Ascending aorta (tissue), 2 donors: ENCODE measurements at places on chromosomes 5 and 9.

DNA sequence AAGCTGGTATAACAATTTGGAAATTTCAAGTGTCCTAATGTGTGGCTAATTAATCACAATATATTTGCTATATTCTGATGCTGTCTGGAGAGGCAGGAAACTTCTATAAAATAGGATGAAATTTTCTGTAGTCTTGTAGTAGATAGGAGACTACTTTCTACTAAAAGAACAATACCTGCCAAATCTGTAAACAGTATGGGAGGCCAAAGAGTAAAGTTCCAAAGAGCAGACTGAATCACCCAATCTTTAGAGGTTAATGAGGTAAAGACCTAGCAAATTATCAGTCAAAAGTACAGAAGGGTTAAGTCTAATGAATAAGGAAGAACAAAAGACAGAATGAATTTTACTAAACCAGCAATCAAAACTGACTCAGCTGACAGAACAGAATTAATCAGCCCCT lies 52.4 kb upstream of the RGS7BP start:
- no peak for DNase-seq

- no peak for DNase-seq
These were observed 182.2 kb downstream of the FSTL4 start for GRCh38 chr5:133430095-133430494.

GRCh38 chr5:56459394-56460194 lies 226.5 kb upstream of the ANKRD55 start:
- no peak for DNase-seq

GRCh38 chr9:122580360-122580759 lies 2.8 kb downstream of the OR1L8 start:
- DNase-seq: no peak

- DNase-seq: no peak
These were observed 416.1 kb upstream of the CTNND2 start for GRCh38 chr5:12320331-12320730.

DNA sequence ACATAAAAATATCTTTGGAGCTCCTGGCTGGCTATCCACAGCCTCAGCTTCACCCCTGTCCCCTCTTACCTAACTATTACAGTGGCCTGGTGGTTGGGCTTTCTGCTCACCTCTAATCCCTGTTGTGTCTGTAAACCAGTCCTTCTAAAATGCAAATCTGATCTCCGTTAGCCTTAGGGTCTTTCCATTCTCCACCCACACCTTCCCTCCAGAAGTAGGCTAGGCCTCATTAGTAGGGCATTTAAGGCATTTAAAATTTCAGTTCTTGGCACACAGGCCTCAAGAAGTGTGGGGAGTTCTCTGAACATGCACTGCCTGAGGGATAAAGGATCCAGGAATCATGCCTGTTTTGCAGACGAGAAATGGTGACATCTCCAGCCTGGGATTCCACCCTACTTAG lies 26.4 kb upstream of the STC2 start:
- no peak for DNase-seq

GRCh38 chr5:106321242-106321641 lies 1349.5 kb downstream of the EFNA5 start:
- DNase-seq: no peak

DNA sequence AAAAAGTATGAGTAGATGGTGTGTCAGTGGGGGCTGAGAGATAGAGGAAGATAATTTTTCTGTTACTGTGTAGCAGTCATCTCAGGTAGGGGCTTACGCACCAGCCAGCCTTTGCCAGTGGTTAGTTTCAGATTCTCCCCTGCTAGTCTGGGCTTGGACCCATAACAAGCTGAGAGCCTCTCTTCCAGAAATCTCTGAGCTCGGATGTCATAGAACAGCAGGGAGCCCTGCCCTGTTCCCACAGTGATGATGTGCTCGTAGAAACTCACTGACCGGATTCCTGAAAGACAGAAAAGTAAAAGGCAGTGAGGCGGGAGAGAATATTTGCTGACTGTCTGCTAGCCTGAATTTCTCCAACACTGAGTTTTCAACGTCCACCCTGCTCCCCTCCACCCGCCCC lies 37.2 kb downstream of the DCAF12 start:
- DNase-seq: no peak

DNA sequence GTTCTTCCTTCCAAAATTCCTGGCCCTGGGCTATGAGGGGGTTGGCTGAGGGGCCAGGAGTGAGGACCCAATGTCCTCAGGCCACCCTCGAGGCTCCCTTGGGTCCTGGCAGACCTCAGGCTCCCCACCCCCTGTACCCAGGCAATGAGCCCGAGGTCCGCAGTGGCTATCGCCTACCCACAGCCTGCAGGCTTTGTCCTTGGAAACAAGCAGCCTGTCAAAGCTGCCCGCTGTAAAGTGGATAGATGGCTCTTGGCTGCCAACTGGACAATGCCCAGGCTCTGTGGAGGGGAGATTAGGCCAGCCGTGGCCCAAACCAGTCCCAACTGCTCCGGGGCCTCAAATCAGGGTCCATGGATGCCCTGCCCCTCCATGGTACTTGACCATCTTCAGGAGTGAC lies 2.2 kb upstream of the ADGRD2 start:
- no peak for DNase-seq

DNA sequence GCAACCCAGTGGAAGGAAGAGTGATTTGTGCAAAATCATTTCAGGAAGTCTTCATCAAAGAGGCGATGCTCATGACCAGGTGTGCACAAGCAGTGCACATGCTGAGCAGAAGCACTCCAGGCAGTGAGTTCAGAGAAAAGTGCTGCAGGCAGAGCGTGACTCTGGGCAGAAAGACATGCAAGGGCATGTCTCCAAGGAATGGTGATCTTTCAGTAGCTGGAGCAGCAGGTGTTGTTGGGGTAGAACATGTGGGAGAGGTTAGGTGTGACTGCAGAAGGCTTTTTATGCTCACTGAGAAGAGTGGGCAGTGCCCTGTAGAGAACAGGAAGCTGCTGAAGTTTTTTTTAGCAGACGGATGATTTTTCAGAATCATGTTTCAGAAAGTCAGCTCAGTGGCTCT lies 545.4 kb upstream of the TLE4 start:
- DNase-seq: no peak

DNA sequence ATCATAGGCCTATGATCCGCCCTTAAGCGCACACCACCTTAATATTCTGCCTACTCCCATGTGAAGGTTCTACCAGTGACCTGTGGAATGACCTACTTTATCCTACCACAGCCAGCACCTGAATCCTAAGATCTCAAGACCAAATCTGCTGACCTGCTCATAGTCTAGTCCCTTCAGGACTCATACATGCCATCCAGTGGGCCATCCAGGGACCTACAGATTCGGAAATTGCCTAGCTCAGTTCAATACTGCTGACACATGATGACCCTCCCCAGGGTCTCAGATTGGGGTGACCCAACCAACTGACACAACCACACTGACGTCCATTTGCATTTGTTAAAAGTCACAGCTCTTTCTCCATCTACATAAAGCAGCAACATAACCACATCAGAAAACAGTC lies 443.8 kb upstream of the ST8SIA4 start:
- DNase-seq: no peak

GRCh38 chr9:88804254-88804596 lies 187.0 kb upstream of the S1PR3 start:
- no peak for DNase-seq

GRCh38 chr5:17361331-17361730 lies 136.7 kb upstream of the TAF11L2 start:
- DNase-seq: no peak

- DNase-seq: no peak
These were observed 141.5 kb downstream of the GABRG2 start for GRCh38 chr5:162209005-162209605.

- no peak for DNase-seq
These were observed 231.4 kb upstream of the CDH9 start for GRCh38 chr5:27269766-27270165.

DNA sequence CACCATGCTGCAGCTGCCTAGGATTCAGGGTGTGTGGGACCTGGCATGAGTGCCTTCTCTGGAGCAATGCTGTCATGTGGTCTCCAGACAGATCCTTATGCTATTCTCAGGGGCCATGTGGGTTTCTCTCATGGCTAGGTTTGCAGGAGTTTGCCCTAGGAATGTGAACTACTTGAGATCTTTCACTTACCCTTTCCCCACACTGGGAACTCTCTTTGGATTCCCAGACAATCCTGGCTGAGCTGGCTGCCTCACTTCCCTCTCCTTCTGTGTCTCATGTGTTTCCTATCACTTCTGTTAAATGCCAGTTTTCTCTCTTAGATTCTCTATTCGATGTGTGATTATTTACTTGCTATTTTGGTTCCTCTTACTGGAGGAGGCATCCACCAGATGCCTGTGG lies 270.2 kb upstream of the RASA1 start:
- DNase-seq: no peak

DNA sequence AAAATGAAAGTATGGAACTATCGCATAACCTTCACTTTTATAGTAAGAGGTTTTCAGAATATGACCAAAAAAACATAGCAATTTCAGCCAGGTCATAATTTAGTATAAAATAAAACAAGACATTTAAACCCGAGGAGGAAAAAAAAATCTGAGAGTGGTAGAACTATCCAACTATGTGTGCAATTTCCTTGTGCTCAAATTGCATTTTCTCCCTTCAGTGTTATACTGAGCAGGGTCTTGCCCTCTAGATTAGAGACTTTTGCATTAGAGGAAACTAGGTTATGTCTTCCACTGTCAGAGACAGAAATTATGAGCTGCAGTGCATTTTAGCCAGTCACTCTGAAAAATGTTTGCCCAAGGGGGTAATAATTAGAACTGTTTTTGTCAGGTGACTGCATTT lies 330.6 kb downstream of the NR2F1-AS1 start:
- DNase-seq: no peak

GRCh38 chr5:109485030-109485429 lies 75.3 kb upstream of the PJA2 start:
- DNase-seq: peak; percentile 68

DNA sequence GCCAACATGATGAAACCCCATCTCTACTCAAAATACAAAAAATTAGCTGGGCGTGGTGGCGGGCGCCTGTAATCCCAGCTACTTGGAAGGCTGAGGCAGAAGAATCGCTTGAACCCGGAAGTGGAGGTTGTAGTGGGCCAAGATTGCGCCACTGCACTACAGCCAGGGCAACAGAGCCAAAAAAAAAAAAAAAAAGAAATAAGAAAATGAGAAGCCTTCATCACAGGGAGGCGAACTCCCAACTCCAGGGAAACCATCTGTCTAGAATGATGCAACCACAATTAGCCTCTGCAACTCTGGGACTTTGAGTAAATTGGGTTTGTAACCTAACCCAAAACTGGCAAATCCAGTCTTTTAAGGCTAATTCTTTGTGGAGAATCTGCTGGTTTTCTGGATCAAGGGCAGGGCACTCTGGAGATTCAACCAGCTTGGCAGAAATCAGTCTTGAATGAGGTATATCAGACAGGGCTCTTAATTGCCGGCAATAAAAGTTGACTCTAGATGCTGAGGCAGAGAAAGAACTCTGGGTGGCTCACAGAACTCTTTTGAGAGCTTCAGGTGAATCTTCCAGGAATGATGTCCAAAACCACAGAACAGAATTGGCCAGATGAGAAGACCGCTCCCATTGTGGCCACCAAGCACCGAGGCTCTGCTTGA lies 9.9 kb downstream of the S100Z start:
- no peak for DNase-seq

GRCh38 chr9:122457787-122458186 lies 19.9 kb downstream of the OR1J1 start:
- DNase-seq: no peak

GRCh38 chr5:25160891-25161290 lies 516.1 kb upstream of the CDH10 start:
- no peak for DNase-seq

- DNase-seq: no peak
These were observed 78.5 kb downstream of the ZCCHC7 start for GRCh38 chr9:37198831-37199230.

DNA sequence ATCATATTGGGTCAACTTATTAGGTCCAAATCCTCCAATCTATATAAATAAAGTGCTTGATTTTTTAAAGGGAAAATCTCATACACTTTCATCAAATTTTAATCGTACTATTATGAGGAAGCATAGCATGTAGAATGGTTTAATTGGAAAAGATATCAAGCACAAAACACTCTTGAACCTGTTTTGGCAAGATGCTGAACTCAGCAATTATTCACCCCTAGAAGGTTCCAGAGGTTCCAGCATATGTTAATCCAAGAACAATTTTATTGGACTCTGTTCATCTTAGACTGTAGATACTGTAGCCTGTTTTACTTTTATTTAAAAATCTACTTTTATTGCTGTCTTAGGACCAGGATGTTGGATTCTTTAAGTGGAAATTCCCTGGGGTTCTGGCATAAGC lies 92.4 kb upstream of the LHFPL2 start:
- DNase-seq: no peak

GRCh38 chr9:33446946-33447798 lies at the start of gene AQP3:
TSS of gene AQP3 (minus strand) at chr9:33447593. CDS start at chr9:33447530, 63 bp downstream.
- peak; percentile 81 for DNase-seq

- DNase-seq: no peak
These were observed 11.5 kb downstream of the ADAMTS12 start for GRCh38 chr5:33880319-33880718.

- no peak for DNase-seq
These were observed 503 bp downstream of the SEMA4D start for GRCh38 chr9:89497257-89497963.

DNA sequence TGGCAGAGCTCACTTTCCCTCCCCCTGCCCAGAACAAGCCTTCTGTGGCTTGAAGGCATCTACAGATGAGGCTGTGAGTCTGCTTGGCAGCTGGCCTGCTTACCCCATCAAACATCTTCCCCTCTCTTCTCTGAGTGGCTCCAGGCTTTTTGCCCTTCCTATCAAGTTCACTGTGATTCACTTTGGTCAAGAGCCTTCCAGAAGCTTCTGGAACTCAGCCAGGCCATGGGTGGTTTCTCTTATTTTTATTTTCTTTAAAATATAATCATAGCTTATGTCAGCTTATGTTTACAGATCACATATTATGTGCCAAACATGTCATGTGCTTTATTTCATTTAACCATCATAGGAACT lies 267.0 kb downstream of the SEC61B start:
- no peak for DNase-seq

DNA sequence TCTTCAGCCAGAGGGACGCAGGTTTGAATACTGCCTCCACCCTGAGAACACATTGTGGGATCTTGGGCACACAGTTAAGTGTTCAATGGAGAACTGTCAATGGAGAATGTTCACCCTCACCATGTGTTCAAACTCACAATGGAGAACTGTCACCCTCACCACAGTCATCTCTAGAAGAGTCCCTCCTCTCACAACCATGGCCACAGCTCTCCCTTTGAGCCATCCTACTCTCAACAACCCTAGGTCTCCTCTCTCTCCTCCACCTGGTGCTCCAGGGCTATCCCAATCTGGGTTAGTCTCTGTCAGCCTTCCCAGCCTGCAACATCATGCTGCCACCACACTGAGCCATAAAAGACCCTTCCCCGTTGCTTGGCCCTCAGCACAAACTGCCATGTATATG lies 36.3 kb upstream of the HAND1 start:
- no peak for DNase-seq

DNA sequence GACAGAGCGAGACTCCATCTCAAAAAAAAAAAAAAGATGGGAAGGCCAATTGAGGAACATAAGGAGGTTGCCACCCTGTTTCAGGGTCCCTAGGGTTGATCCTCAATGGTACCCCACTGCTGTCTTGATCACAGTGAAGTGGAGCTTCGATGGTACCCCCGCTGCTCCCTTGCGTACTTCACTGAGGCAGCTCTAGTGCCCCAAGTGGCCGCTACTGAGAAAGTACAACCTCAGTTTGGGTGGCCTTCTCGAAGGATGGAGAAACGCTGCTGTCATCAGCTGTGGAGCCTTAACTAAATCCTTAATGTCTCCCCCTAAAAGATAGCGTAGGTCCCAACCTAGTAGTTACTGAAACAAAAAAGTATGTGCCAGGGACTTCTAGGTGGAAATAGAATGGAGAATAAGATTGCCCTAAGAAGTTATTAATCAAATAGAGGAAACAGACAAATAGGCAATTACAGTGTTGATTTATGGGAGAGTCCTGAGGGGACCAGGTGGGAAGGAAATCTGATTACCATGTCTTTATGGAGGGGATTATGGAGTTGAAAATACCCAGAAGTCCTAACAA lies 6.3 kb downstream of the TESK1 start:
- no peak for DNase-seq
